RKO (cell line): ENCODE measurements at places on chromosomes 6 and 20.

DNA sequence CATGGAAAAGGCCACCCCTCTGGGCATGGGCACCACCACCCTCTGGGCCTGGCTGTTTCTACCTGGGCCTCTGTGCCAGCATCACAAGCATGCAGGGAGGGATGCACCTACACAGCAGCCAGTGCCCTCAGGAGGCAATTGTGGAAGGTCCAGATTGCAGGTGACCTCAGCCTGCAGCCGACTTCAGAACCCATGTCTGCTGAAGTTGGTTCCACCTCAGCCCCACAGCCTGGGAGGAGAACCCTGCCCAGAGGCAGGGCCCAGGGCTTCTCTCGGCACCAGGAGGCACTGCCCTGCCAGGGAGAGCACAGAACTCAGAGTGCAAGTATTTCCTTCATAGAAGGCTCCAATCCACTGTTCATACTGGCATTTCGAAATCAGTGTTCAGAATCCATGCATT is 149.8 kb downstream of the TTLL2 start:
- no peak for DNase-seq

GRCh38 chr6:17032988-17033634 is 68.7 kb upstream of the STMND1 start:
- DNase-seq, result peak; percentile 73

DNA sequence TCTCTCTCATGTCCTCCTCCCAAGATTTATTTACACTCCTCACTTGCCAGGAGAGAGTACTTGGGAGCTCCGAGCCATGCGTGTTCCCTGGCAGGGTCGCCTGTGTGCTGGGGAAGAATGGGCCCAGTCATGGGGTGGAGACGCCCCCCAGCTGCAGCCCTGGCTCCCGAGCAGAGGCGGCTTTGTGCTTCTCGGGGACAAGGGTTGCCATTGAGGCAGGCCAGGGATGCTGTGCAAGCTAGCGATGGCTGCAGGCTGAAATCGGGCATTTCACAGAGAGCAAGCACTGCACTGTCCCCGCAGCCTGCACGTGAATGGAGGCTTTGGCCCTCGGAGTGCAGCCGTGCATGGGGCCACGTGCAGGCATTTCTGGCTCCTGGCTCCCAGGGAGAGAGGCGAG is 23.8 kb downstream of the PHACTR3 start:
- no peak for DNase-seq

DNA sequence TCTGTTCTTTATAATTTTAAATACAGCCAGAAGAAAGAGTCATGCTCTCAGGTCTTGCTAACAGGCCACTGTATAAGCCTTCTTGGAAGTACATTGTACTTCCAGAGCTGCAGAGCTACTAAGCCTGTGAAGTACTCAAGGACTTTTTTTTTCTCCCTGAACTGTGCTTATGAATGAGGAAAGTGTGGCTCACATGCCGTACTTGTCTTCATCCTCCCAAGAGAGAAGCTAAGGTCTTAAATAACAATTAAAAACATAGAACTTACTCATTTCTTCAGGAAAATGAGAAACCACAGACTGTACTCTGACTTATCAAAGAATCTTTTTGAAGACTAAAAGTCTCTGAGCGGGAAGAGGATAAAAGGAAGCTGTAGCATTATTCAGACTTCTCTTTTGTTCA is 218.3 kb downstream of the HTR1B start:
- DNase-seq, result no peak

DNA sequence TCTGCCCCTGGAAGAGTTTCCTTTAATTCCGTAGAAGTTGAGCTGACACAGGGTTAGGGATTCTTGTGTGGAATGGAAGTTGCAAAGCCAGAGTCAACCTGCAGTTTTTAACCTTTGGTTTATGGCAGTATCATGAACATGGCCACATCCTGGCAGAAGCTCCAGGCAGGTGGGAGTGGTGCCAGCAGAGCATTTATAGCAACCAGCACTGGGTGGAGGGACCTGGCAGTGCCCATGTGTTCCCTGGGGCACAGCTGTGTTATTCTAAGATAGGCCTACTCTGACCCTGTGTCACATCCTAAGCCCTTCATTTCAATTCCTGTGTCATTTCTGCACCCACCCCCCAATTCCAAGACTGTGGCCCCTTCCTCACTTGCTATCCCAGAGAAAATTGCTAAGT is 26.1 kb upstream of the ZNF831 start:
- no peak for DNase-seq

- DNase-seq, result peak; percentile 22
Measured at GRCh38 chr20:56995635-56996075, 270.8 kb downstream of the BMP7 start.

DNA sequence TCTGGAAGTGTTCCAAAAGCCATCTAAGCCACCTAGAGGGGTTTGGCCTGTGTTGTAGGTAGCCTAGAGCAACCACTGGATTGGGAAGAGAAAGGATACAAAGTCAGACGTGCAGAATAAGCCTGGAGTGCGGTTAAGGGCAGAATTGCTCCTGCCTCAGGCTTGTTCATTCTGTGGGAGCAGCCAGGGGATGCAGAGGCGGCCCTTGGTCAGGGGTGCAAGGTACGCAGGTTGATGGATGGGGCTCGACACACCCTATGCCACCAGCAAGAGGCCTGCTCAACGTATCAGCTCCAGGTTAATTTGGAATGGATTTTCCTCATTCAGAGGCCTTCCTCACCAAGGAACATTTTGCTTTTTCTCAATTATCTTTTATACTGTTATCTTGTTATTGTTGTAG is 129.8 kb downstream of the SLC23A2 start:
- DNase-seq, result no peak

GRCh38 chr6:111472933-111473435 is 10.0 kb downstream of the REV3L start:
- no peak for DNase-seq

DNA sequence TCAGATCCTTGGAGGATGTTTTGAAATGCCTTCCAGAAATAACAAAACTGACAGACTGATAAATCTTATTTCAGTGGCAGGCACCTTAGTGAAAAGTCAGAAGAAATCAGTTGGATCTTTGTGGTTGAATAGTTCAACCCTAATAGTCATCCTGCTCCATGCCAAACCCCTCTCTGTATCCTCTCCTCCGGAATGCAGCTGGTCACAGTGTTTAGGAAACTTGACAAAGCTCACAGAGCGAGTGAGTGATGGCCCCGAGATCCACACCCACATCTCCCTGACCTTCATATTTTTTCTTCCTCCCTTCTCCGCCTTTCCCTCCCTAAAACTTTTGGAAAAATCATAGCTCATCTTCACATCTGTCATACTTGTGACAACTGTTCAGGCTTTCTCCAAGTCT is 464.8 kb upstream of the CDH4 start:
- no peak for DNase-seq

GRCh38 chr20:516799-517198 is 26.8 kb downstream of the CSNK2A1 start:
- DNase-seq, result no peak

- no peak for DNase-seq
Measured at GRCh38 chr6:56652994-56653393, 10.3 kb upstream of the DST start.

GRCh38 chr6:40358473-40359460 is 228.4 kb downstream of the LRFN2 start:
- no peak for DNase-seq

DNA sequence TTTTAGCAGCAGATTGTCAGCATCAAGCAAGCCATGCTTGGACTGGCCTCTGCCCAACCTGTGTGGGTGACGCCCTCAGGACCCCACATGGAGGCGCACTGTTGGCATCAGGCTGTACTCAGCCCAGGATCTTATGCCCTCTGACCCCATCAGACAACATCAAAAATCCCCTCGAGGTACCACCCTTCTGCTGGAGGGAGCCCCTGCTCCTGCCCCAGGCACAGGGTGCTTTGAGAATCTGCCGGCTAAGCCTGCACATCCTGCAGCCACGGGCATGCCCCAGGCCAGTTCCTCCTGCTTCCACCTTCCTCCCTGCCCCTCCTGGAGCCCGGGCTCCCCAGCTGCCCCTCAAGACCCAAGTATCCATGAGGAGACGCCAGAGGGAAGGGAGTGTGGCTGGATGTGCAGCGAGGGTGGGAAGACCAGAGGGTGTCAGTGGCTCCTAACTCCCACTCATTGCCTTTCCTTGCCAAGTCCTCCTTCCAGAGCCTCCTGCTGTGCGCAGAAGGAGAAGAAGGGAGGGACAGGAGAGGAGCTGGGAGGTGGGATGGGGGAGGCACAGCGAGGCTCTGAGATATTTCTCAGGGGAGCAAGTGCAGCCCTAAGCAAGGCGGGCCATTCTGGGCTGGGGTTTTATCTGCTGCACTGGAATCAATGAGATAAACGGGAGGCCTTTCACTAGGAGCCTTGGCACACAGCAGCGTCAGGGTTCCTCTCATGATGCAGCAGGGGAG is 77.4 kb upstream of the CST7 start:
- no peak for DNase-seq

DNA sequence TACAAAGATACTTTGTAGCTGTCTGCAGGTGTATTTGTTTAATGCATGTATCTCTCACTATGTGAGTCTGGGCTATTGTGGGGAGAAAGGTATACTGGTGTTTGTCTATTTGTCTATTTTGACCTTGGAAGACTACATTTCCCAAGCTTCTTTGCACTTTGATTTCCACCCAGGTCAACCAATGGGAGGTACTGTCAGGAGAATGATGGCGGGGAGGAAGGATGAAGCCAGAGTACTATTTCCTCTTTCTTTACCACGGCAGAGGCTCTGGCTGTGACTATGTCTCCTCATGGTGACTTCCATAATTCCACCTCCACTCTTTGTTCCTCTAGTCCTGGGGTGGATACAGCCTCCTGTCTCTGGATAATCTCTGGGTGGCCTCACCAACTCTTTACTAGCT is 23.1 kb downstream of the LBP start:
- no peak for DNase-seq

GRCh38 chr6:137724018-137724403 is 143.0 kb upstream of the TNFAIP3 start:
- no peak for DNase-seq

- DNase-seq, result no peak
Measured at GRCh38 chr20:10078403-10078802, 43.6 kb downstream of the ANKEF1 start.

DNA sequence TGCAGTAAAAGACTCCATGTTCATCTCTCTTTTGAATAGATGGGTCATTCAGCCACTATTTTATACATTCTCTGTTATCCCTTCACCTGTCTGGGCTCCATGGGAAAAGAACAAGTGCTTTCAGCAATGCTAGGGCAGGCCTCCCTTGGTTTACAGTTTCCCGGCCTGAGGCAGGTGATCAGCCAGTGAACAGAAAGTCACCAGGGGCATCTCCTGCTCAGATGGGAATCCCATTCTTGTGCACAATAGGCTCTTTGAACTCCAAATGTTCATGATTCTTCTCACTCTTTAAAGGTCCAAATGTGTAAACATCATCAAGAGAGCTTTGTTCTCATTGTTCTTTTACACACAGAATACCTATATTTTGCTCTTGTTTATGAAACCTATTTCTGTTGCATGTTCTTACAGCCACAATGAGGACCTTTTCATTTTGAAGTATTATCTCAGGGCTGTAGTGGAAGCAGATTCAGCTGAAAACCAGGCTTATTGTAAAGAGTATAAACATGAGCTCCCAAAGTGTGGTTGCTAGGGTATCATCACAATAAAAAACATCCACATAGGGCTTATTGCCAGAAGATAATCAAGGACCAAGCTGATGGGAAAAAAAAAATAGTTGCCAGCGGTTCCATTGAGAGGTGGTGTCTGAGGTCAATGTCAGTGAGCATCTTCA is 267.1 kb upstream of the SGK1 start:
- no peak for DNase-seq

DNA sequence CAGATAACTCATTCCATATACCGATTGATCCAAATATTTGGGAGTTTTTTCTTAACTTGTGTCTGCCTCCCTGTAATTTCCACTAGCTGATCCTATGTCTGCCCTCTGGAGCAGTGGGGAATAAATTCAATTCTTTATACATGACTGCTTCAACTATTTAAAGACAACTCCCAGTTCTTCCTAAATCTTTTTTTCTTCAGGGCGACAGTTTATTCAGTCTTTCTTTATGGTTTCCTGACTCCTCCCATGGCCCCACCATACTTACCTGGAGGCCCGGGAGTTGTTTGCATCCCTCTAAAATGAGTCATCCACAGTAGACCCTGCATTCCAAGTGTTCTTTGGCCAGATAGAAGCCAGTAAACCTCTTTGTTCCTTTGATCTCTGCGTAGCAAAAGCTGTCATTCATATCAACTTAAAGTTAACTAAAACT is 73.6 kb downstream of the LCA5 start:
- DNase-seq, result no peak

GRCh38 chr6:159758031-159759001 is 3.5 kb upstream of the ACAT2 start:
- peak; percentile 66 for DNase-seq

- no peak for DNase-seq
Measured at GRCh38 chr20:60115451-60115850, 157.2 kb downstream of the CDH26 start.
